ENCODE measurements at places on chromosomes 5 and 9. TPM values are rescaled to one million over a fixed set of nuclear protein-coding genes. Genes with fewer than 3 reads are reported as not detected.

DNA sequence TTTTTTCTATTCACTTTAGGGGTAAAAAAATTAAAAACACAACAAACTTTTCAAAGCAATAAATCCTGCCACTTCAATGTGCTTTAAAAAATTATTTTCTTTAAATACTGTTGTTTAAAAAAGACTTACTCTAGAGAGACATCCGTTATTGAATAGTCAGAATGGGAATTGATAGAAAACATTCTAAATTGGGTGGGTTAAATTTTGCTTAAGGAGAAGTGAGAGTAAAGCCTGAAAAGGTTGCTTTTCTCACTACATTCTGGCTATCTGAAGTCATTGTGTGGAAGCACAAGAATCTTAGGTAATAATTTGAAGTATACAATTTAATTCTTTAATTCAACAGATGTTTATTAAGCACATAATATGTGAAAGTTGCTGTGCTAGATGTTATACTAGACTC lies 509.3 kb downstream of the NR2F1-AS1 start:
- DNase-seq, result no peak

- no peak for DNase-seq
Measured at GRCh38 chr5:135008981-135009735, 24.9 kb downstream of the PITX1 start.

The LCN1 gene
- total RNA-seq, result 0.47 TPM

The SHOC1 gene
- not detected for total RNA-seq

DNA sequence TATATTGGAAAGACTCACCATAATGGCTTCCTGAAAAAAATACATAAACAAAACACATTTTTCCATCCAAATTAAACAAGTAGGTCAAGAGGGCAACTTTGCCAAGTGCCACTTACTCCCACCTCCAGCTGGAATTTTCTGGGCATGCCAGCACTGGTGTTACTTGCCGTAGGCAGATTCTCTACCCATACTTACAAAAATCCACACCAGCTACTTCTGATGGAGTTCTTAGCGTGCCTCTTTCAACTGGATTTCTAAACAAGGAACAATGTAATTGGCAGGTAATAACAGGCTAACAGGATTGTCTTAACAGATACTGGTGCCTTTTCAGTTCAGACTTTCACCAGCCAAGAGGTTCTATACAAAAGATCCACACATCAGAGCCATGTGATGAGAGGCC lies 301.4 kb downstream of the MLLT3 start:
- no peak for DNase-seq

DNA sequence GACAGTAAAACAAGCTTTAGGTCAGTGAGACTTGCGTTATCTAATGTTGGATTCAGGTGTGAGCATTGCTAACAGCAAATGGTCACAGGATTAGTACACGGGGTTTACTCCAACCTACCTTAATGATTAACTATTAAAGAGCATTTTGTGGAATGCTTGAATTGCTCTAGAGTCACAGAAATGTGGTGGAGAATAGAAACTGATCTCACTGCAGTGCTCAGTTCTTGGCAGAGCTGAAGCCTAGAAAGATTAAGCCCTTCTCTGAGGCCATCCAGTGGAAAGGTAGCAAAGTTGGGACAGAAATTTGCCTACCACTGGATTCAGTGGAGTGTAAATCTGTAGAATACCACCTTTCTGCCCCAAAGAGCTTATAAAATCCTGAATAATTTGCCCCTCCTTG lies 60.9 kb downstream of the ICE1 start:
- DNase-seq, result no peak

The ACO1 gene
- total RNA-seq, result 55.9 TPM

DNA sequence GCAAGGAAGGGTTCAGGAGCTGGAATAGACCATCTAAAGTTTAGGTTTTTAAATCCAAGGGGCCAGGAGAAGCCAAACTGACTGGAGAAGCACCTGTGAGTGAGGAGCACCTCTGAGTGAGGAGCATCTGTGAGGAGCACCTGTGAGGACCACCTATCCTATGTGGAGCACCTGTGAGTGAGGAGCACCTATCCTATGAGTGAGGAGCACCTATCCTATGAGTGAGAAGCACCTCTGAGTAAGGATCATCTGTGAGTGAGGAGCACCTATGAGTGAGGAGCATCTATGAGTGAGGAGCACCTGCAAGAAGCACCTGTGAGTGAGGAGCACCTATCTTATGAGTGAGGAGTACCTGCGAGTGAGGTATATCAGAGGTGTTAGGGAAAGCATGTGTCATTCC lies 8.0 kb upstream of the OR1Q1 start:
- no peak for DNase-seq

DNA sequence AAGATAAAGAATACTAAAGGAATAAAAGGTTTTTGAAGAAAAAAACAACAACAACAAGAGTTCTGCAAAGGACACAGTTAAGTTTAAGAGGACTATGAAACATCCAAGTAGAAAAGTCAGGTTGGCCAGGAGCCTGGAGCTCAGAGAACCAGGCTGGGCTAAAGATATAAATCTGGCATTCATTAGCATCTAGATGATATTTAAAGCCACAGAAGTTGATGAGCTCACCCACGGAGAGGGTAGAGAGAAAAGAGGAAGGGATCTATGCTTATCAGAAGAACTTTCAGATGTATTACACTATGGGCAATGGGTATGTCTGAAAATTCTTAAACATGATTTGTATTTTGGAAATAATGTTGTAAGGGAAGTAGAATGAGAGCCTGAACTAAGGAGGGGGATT lies 9.9 kb downstream of the MIER3 start:
- no peak for DNase-seq

The PCDHGA2 gene
- 1.1 TPM for total RNA-seq

DNA sequence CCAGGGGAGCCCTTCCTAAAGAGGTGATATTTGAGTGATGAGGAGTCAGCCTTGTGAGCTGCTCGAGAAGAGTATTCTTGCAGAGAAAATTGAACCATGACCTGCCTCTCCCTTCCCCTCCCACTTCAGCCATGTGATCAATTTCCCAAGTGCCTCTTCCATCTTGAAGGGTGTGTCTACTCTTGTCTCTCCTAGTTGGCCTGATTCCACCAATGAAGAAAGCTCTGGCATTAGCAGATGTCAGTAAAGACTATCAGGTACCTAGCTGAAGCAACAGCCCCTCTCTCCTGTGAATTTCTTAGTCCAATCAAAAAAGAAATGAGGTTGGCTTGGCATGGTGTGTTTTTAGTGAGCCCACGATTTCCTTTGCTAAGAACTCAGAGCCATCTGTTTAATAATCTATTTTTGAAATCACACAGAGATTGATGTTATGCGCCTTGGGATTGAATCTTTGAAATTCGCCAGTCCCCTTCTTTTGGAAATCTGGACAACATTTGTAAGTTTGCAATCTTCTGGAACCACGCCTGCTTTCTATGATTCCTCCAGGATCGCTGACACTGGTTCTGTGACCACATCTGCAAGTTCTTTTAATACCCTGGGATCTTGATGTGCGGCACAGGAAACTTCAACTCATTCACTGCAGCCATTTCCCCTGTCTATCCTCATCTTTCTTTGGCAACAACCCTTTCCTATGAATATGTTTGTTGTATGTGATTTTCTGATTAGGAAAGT lies 404.6 kb downstream of the DMRT2 start:
- DNase-seq, result no peak

The EPB41L4A gene
- 1.2 TPM for total RNA-seq
